Mesothelial cell of epicardium (in vitro differentiated cells): ENCODE measurements at places on chromosomes 3 and 15.

DNA sequence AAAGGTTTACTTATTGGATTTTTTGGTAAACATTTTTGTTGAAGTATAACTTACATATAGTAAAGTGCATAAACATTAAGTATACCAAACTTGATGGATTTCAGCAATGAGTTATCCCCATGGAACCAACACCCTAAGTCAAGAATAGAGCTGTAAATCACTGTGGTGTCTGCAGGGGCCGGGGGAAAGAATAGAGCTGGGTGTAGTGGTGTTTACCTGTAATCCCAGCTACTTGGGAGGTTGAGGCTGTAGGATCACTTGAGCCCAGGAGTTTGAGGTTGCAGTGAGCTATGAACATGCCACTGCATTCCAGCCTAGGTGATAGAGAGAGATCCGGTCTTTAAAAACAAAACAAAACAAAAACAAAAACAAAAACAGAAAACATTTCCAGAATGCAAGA is 13.3 kb upstream of the FEM1B start:
- no peak for DNase-seq

- no peak for DNase-seq
Measured at GRCh38 chr3:62538691-62539356, 165.5 kb upstream of the FEZF2 start.

- no peak for DNase-seq
Measured at GRCh38 chr3:41698898-41699297, 263.0 kb downstream of the ULK4 start.

- DNase-seq: no peak
Measured at GRCh38 chr3:172511783-172512762, 11.2 kb downstream of the TNFSF10 start.

DNA sequence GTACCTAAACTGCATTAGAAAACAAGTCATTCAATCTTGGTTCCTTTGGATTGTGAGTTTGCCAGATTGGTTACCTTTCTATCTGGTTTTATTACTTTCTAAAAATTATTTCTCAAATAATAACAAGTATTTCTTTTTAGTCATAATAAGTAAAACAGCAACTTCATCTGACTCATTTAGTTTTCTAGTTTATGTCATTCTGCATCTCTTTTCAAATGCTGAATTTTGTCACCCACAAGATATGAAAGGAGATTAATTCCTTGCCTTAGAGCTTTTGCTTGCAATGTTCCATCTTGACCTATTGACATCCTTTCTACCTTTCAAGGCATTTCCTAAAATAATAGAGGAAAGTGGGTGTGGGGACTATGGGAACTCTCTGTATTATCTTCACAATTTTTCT is 253.6 kb upstream of the PEX5L start:
- no peak for DNase-seq

DNA sequence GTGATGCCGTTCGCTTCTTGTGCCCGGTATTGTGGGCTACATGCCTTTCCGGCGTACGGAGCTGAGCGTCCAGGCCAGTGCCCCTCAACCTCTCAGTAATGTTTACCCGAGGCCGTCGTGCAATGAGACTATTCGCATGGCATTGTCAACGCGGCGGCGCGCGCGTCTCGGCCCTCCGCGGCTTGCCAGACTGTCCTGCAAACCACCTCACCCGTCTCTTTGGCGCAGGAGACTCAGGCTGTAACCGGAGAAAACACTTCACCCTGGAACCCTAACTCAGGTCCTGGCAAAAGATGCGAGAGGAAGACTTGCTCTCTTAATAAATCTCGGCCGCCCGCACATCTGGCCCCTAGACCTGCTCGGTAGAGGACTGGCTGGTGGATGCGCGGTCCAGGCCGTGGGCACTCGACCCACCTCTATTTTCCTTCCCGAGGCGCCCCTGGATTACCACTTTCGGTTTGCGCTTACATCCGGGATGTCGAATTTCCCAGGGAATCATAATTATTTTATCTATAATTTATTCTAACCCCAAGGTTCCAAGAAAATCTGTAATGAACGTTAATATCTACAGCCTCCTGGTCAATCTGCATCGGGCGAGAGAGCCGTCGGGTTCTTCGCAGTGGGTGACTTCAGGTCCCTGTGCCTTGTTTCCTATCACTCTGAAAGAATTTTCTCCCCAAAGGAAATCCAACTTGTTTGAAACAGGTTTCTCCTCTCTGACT is 71.8 kb upstream of the POLG start:
- DNase-seq: no peak

- peak; percentile 40 for DNase-seq
Measured at GRCh38 chr3:186097663-186098451, 11.0 kb downstream of the ETV5 start.

DNA sequence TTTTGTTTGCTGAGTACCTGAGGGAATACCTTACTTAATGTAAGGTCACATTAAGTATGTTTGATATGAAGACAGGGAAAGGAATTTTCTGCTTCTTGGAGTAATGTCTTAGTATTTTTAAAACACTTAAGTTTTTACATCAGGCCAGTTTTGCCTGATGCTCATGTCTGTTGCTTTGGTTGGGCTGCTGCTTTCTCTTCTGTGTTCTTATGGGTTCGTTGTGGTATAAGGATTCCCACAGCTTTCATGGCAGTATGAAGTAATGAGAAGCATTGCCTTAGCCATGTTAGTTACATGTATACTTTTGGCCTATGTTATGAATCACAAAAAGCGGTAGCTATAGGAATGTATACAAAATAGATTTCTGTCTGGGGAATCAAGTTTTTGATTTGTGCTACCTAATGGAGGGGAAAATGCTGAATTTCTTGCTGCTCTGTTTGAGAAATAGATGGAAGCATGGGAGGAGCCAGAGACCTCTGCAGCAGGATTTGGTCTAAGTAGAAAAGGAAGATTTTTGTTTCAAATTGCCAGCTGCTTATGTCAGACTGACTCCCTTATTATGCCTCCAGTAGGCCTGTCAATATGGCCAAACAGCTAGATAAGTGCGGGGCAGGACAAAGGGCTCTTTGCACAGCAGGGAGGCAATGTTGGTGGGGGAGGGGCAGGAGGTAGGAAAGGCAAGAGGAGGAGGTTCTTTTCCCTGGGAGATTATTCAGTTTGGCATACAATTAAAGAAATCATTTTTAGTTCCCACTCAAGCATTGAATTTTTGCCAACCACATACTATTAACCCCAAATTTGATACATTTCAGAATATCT is 5.2 kb downstream of the SETD5 start:
- no peak for DNase-seq
